K562 (cell line): ENCODE measurements at places on chromosomes 1 and 21.

- peak; percentile 51 for DNase-seq
Observed at GRCh38 chr1:100325415-100326324, 26.6 kb upstream of the CDC14A start.

DNA sequence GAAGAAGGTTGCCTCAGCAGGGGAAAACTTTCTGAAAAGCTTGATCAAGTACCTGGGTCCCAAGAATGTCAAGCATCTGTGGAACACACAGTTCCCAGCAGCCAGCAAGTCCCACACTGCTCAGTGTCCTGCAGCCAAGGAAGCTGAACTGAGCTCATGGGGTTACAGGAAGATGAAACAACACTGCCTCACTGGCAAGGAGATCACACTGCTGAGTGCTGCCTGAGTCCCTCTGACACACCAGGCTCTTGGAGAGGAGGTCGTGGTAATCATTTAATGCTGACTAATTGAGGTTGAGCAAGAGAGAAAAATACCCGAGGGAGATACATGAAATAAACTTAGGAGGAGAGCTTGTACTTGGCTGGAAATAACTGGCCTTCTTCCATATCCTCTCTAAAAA, 75.2 kb downstream of the MPZL1 start:
- peak; percentile 49 for DNase-seq

DNA sequence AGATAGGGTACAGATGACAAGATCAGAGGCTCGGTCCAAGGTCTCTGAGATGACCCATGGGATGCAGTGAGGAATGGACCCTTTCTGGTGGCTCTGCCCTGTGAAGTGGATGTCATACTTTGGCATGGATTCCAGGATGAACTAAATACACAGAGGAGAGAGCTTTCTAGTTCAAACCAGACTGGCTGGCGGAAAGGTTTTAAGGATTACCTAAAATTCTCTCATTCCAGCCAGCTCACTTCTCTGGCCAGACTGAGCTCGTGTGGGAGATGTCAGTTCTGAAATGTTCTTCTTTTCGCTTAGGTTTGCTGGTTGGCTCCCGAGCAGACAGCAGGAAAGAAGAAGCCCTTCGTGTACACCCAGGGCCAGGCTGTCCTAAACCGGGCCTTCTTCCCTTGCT, 6.2 kb downstream of the RNPEP start:
- no peak for DNase-seq

DNA sequence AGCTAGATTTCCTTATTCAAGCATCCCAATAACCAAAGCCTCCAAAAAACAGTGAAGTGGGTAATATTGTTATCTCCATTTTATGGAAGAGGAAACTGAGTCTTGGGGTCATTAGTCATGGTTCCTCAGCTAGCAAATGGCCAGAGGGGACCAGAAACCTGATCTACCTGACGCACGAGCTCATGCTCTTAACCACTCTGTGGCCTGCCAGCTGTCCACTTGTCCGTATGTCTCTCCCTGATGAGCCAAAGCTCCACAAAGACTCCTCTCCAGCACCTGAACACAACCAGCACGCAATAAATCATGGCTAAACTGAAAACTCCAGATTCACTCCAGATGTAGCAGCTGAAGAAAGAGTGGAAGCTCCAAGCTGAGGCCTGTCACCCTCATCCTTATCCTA, 5.8 kb downstream of the CAPN8 start:
- DNase-seq = no peak

DNA sequence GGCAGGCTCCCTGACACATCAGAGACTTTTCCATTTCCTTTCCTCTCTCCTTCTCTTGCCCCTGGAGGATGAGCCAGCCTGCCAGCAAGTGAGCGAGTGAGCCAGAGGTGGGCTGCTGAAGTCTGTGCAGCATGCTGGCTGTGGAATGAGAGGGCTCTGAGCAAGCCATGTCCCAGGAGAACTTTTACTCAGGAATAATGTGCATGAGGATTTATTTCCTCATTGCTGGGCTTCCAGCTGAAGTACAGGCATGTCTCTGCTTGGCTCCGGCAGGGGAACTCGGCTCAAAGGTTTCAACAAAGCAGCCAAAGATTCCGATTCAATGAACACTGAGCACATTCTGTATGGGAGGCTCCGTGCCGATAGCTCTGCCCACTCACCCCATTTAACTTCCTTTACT, 43.7 kb downstream of the UBIAD1 start:
- no peak for DNase-seq

GRCh38 chr1:202143011-202143767, 1.3 kb downstream of the ARL8A start:
- no peak for DNase-seq

DNA sequence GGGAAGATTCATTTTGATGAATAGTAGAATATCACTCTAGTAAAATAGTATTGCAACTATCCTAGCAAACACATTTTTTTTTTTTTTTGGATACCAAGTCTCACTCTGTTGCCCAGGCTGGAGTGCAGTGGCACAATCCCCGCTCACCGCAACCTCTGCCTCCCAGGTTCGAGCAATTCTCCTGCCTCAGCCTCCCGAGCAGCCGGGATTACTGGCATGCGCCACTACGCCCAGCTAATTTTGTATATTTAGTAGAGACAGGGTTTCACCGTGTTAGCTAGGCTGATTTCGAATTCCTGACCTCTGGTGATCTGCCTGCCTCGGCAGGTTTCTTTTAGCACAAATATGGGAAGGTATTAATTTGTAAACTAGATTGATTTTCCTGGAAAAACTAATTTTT, 33.8 kb downstream of the KCTD3 start:
- DNase-seq = no peak

- DNase-seq = no peak
Observed at GRCh38 chr1:105655032-105655431, 1401.4 kb upstream of the PRMT6 start.

DNA sequence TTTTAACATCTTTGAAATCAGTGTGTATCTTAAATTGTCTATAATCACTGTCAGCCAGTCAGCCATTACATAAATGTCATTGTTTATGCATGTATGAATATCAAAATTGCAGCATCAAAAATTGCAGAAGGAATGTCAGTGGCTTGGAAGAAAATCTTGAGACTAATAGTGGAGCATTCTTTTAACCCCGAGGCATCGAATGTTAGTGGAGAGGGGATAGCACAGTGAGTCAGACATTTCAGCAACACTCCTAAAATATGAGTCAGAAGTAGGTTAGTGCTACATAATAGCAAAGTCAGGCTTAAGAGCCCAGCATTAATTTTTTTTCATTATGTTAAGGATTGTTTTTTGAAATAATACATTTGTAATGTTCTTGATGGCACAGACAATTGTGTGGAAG, 45.5 kb downstream of the SNRPE start:
- no peak for DNase-seq

- DNase-seq = no peak
Observed at GRCh38 chr1:94281361-94282142, 44.2 kb upstream of the ARHGAP29 start.

DNA sequence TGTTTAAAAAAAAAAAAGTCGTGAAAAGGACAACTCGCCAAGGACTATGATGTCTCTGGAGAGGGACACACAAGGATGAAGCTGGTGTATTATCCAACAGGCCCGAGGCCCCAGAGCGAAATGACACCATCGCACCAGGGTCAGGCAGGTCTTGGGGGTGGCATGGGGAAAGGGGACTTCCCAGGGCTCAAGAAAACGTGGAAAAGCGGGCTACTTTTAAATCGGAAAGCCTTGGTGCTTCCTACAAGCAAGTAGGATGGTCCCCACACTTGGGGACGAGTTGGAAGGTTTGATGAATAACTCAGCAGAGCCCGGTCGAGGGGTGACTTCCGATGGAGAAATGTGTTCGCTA, 505 bp upstream of the GNPAT start:
- peak; percentile 35 for DNase-seq

- DNase-seq = no peak
Observed at GRCh38 chr1:228373681-228374571, 32.7 kb downstream of the TRIM11 start.

DNA sequence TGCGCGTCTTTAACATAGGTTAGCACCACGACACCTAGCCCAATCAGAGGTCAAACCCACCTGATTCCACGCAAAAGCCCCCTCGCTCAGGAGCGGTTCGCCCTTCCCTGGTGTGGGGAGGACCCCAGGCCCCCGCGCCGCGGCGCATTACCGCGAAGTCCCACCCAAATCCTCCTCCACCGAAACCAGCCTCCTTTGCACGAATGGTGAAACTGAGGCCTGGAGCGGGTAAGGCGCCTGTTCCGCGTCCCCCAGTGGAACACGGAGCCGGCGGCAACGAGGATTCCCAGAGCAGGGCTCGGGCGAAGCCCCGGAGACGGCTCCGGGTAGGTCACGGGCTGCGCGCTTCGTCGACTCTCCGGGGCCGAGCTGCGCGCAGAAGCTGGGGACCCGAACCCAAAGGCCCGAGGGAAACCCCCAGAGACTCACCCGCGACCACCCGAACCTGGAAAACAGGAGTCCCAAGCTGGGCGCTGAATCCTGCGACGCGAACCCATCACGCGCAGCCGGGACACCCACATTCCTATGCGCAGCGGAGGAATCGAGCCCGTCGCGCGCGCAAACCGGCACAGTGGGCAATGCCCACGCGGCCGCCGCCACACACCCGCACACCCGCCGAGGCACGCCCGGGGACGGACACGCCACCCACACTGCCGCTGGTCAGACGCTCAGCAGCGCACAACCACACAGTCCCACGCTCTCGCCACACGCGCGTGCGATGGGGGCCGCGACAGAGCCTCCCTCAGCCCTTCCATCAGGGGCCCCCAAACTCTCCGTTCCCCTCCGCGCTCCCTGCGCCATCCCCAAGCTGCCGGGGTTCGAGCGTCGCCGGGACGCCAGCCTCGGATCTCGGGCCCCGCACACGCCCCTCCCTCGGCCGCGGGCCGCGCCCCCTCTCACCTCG, 507 bp downstream of the GLIS1 start:
- no peak for DNase-seq

DNA sequence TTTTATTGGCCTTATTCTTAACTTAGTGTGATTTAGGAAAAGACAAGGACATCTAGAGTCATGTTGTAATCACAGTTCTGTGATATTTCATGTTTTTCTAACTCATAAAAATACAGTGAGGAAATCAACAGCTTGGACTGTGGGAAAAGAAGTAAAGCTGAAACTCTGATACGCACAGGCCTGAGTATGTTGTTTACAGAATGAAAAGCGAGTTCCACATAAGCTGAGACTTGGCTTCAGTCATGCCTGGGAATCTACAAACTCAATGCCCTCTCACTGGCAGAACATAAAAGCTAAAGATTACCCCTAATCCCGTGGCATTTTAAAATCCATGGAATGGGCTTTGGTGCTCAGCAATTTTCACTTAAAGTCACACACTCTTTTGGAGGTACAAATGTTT, 23.6 kb upstream of the ATP5PO start:
- DNase-seq = no peak

DNA sequence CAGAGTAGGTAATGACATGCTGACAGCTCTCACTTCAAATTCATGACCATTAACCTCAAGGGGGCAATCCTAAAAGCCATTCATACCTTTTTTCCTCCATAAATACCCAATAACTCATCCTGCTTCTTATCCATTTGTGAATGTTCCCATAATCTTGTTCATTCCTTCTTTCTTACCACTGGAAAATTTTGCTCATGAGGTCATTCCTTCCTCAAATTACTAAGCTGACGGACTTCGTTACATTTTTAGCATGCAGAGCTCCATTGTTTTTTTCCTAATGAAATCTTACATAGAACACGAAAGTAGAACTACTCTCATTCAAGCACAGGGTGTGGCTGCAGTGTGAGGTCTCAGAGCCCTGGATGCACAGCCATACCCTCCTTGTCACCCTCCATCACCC, 276.5 kb upstream of the DPYD start:
- DNase-seq = no peak

DNA sequence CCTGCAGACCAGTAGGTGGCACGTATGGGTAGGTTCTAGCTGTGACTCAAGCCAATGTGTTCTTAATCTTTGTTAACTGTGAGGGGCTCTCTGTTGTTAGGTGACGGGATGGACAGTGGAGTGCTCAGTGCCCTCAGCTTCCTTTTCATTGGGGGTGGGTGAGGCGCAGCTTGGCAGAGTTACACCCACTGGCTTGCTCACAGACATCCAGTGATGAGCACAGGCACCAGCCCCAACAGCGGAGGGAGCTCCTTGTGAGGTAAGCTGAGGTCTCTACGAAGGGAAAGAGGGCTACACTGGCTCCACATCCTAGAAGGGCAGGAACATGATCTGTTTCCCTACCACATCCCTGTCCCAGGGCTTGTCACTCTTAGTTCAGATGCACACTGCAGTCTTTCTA, 871.3 kb downstream of the LRRIQ3 start:
- DNase-seq = no peak

- DNase-seq = no peak
Observed at GRCh38 chr21:45877821-45878469, 103.6 kb upstream of the COL6A1 start.

GRCh38 chr21:42133131-42133530, 62.0 kb downstream of the UMODL1 start:
- no peak for DNase-seq

DNA sequence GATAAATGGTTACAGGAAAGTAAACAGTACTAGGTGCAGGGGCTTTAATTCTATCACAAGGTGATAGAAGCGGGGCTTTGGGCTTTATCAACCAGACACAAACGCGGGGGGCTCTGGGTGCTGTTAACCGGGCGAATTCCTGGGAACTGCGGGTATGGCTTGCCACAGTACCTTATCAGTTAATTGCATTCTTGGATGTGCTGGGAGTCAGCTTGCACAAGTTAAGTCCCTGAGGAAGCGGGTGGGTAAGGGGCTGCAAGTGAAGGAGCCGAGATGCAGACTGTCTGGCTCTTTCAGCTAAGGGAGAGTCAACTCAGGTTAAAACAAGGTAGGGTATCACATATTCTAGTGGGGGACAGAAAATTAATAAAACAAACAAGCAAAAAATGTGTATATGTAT, 661 bp downstream of the GBP4 start:
- DNase-seq = no peak

- no peak for DNase-seq
Observed at GRCh38 chr1:50703240-50703639, 256.8 kb downstream of the FAF1 start.
